ENCODE measurements at places on chromosomes 16 and 17.

DNA sequence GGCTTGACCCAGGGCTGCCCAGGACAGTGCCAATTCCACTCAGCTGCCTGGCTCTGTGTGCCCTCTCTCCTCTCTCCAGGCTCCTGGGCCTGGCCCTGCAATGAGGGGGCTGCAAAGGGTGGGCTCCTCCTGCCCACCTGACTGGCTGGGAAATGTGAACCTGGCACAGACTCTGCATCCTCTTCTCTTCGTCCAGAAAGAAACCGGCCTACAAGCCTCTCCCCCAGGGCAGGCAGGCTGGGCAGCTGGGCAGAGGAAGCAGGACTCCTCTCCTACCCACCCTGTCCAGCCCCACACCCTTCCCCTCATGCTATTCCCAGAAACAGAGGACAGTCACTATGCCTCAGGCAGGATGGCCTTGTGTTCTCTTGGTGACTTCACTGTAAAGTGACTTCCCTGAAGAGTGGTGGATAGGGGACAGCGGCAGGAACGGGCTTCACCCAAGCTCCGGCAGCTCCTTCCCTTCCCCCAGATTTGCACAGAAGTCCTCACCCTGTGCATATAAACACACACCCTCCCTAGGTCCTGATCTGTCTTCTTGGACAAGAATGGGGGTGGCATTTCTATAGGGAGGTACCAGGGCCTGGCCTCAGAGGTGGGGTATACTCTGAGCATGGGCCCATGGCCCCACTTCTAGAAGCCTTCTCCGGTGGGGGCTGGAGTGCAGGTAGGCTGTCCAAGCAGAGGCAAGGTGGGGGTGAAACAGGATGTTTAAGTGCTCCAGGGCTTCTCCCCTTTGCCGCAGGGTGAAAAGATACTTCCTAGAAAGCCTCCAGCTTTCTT lies 4.9 kb upstream of the STAT5A start:
- no peak for DNase-seq

DNA sequence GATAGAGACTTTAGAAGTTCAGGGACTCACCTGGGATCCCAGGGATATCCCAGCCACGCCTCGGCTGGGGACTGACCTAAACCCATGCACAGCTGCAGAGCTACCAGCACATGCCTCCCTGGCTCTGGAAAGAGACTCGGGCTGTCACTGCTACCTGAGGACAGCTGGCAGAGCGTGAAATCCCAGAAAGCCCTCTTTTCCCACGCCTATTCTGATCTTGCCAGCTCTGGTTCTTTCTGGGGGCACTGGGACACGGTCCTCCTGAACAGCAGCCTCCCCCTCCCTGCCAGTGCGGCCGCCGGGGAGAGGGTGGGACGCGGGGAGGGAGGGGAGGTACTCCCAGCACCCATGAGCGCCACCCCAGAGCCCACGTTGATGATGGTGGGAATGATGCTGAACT lies 10.8 kb downstream of the P2RX5 start:
- no peak for DNase-seq

- DNase-seq = no peak
Measured at GRCh38 chr16:28309811-28310311, 17.5 kb downstream of the SBK1 start.

- no peak for DNase-seq
Measured at GRCh38 chr17:76094046-76094445, 9.5 kb downstream of the EXOC7 start.

DNA sequence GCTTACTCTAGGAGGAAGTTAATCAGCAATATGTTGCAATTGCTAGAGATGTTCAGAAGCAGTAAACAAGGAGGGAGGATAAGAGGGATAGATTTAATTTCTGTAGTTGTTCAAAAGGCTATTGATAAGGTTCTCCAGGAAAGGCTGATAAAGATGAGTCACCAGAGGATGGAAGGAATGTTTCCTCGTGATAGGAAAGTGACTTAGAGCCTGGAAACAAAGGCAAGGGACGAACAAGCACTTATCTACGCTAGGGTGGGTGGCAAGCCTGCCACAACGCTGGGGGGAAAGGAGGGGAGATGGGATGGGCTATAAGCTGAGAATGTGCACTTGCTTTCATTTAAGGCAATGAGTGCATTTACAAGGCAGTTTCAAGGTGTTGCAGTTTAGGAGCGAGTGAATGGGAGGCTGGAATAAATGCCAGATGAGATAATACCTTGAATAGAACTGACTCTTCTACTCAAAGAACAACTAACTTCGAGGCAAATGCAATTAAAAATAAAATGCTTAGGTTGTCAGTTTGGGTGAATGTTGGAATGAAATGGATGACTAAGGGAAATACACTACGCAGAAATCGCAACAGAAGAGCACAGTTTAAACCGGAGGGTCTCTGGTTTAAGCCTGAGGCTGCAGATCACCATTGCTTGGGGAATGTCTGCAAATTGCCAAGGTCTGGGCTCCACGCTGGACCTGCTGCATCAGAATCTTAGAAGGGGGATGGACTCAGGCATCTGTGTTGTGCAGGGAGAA lies 76.0 kb upstream of the RBBP6 start:
- peak; percentile 9 for DNase-seq

GRCh38 chr16:68844211-68844564 lies 857 bp downstream of the TANGO6 start:
- DNase-seq = no peak

GRCh38 chr16:57804111-57804837 lies 2.0 kb upstream of the KIFC3 start:
- DNase-seq = no peak

- DNase-seq = no peak
Measured at GRCh38 chr17:14014657-14015056, 54.6 kb upstream of the COX10 start.

GRCh38 chr17:82960419-82961271 lies 118.8 kb upstream of the METRNL start:
- no peak for DNase-seq

DNA sequence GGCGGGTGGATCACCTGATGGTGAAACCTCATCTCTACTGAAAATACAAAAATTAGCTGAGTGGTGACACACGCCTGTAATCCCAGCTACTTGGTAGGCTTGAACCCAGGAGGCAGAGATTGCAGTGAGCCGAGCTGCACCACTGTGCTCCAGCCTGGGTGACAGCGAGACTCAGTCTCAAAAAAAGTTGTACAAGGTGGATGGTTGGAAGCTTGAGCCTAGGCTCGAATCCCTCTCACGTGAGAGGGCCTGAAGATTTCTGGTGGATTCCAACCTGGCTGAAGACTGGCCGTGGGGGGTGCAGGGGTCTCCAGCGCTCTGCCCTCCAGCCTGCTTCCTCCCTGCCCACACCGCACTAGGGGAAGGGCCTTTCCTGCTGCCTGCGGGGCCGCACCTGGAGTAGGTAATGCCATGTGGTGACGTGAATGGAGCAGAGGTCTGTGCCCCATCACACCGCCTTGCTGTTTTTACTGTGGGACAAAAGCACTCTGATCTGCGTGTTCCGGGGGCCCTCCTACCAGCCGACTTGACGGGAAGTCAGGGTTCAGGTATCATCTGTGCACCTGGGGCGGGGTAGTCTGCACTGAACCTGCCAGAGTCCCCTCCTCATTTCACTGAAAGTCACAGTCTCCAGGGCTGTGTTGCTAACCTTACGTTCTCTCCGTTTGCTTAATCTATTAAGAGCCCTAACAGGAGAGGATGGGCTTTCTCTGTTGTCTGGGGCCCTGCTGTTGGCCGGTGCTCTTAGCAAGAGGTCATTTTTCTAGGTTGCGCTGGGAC lies 4.2 kb downstream of the RPL13 start:
- no peak for DNase-seq

GRCh38 chr16:85582229-85582991 lies 30.7 kb upstream of the GSE1 start:
- no peak for DNase-seq

DNA sequence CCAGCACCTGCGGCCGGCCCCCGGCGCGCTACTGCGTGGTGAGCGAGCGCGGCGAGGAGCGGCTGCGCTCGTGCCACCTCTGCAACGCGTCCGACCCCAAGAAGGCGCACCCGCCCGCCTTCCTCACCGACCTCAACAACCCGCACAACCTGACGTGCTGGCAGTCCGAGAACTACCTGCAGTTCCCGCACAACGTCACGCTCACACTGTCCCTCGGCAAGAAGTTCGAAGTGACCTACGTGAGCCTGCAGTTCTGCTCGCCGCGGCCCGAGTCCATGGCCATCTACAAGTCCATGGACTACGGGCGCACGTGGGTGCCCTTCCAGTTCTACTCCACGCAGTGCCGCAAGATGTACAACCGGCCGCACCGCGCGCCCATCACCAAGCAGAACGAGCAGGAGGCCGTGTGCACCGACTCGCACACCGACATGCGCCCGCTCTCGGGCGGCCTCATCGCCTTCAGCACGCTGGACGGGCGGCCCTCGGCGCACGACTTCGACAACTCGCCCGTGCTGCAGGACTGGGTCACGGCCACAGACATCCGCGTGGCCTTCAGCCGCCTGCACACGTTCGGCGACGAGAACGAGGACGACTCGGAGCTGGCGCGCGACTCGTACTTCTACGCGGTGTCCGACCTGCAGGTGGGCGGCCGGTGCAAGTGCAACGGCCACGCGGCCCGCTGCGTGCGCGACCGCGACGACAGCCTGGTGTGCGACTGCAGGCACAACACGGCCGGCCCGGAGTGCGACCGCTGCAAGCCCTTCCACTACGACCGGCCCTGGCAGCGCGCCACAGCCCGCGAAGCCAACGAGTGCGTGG lies 1.5 kb downstream of the NTN1 start:
- peak; percentile 59 for DNase-seq

GRCh38 chr16:68265078-68265920 lies 973 bp downstream of the SLC7A6 start:
- peak; percentile 62 for DNase-seq

GRCh38 chr17:39939588-39940419 lies 12.3 kb downstream of the LRRC3C start:
- DNase-seq = peak; percentile 31

DNA sequence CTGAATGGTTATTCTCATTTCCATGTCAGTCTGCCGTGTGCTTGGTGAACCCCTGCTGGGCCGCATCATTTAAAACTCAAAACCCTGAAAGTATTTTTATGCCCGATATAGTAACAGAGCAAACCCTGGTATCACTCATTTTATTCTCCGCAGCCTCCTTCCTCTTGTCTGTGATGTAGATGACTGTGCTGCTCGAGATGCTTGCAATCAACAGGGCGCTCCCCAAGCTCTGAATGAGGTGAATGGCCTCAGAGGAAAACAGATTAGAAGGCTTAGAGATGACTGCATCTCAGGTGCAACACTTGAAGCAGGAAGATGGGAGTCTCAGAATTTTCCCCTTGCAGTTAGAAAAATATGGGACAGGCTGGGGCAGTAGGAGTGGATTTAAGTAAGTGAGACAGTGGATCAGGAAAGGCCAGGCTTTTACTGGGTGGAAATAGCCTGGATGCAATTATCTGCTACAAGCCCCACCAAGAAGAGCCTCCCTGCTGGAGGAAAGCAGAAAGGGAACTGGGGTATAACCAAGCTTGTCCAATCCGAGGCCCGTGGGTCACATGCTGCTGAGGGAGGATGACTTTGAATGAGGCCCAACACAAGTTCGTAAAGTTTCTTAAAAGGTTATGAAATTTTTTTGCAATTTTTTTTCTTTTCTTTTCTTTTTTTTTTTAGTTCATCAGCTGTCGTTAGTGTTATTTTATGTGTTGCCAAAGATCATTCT lies 166.9 kb downstream of the CDH13 start:
- DNase-seq = no peak

- peak; percentile 92 for DNase-seq
Measured at GRCh38 chr16:53052519-53053501, at the start of gene CHD9NB. Gene CHD9NB, minus strand, starts transcription at chr16:53052897. Its CDS starts 8,739 bp downstream, at chr16:53044158.

GRCh38 chr17:49515196-49515770 lies 20.2 kb downstream of the NGFR start:
- DNase-seq = peak; percentile 62

- no peak for DNase-seq
Measured at GRCh38 chr17:5219536-5219935, 15.1 kb downstream of the SCIMP start.

GRCh38 chr16:85602402-85603202 lies 10.5 kb upstream of the GSE1 start:
- DNase-seq = no peak

- no peak for DNase-seq
Measured at GRCh38 chr17:44209786-44210341, 9.6 kb downstream of the UBTF start.

GRCh38 chr17:57870283-57870635 lies 20.4 kb upstream of the MRPS23 start:
- no peak for DNase-seq

DNA sequence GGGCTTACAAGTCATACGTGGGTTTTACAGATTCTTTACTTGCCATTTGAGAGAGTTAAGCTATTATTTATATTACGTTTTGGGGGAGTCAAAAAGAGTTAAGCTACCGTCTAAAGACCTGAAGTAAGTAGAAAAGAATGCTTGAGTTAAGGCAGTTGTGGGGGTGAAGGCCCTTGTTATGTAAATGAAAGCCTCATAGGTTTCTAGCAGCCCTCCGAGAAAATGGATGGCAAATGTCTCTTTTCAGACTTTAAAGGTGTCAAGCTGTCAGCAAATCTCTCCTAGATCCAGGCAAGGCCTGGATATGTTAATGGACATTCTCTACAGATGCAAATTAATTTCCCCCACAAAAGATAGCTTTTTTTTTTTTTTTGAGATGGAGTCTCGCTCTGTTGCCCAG lies 7.2 kb upstream of the EIF4A3 start:
- DNase-seq = no peak

DNA sequence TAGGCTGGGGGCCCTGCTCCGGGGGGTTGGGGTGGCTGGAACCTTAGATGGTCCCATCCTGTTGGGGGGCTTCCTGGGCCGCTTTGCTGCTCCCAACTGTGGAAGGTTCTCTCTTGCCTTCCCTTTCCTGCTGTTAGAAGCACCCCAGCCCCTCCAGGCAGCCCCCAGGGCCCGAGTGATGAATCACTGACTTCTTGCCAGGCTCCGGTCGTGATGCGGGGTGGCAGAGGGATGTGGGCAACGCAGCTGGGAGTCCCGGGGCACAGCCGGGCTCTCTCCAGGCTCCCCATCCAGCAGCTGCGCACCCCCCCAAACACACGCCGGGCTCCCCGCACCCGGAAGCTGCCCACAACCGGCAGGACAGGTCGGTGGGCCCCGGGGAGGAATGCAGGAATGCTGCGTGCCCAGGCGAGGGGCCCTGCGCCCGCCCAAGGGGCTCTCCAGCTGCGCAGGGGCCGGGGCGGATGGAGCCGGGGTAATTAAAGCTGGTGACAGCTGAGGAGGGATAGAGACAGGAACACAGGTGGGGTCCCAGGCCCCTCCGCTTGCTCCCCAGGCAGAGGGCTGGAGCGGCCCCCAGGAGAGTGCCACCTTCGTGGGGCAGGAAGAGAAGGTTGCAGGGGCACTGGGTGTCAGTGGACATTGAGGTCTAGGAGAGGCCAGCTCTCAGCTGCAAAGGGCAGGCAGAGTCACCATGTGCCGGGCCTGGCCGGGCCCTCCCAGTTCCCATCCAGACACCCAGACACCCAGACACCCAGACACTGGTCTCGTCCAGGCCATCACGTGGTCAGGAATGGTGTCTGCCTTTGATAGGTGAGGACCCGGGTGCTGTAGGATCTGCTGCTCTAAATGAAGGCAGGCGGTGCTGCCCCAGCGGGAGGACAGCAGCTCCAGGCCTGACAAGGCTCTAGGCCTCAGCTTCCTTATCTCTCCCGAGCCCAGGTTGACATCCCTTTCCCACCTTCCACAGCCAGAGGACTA lies 15.0 kb upstream of the SLC38A10 start:
- DNase-seq = peak; percentile 57

Measured in large intestine (tissue), 12 donors.